SK-N-SH (cell line): ENCODE measurements at places on chromosomes 1 and 21. TPM values are rescaled to one million over a fixed set of nuclear protein-coding genes. Genes with fewer than 3 reads are reported as not detected.

GRCh38 chr21:44596068-44596725 is 3.9 kb upstream of the KRTAP10-6 start:
- H3K4me1 ChIP-seq: peaks cover 2% of the 10 kb centered on the region; the same call in 1 of the 2 replicates
- H3K4me3 ChIP-seq: no peak overlapping the region
- no peaks in the 10 kb centered on the region for H3K36me3 ChIP-seq
- no peak for DNase-seq

DNA sequence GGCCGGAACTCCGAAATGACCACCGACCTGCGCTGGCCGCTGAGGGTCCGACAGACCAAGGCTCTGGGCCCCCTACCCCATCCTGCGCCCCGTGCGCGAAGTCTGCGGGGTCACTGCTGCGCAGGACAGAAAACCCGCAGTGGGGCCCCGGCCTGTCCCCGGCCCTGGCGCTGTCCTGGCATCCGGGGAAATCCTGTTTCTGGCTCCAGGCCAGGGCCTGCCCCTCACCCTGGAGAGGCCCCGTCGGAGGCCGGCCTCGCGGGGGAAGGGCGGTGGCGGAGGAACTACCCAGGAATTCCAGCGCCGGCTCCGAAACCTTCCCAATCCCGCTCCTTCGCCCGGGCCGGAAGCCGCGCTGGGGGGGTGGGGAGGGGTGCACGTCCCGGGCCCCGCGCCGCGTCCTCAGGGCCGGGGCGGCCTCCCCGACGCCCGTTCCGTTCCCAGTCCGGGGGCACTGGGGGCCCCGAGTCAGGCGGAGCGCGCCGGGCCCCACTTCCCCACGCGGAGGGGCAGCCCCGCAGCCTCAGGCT is 77.0 kb downstream of the MORN1 start:
- no peaks in the 10 kb centered on the region; the same call in 1 of the 2 replicates for H3K36me3 ChIP-seq
- H3K4me3 ChIP-seq: peak overlapping the region; percentile 50
- no peaks in the 10 kb centered on the region for H3K27me3 ChIP-seq

The COL8A2 gene
- polyA plus RNA-seq: 2.6 and 3.1 TPM in 2 replicates

- no peak overlapping the region for H3K4me3 ChIP-seq
- H3K27ac ChIP-seq: no peak overlapping the region
- no peaks in the 10 kb centered on the region for H3K4me1 ChIP-seq
- peaks cover 9% of the 10 kb centered on the region for H3K27me3 ChIP-seq
- H3K36me3 ChIP-seq: no peaks in the 10 kb centered on the region
- DNase-seq: no peak
These were observed 32.6 kb downstream of the HSD3B2 start for GRCh38 chr1:119447344-119448126.

DNA sequence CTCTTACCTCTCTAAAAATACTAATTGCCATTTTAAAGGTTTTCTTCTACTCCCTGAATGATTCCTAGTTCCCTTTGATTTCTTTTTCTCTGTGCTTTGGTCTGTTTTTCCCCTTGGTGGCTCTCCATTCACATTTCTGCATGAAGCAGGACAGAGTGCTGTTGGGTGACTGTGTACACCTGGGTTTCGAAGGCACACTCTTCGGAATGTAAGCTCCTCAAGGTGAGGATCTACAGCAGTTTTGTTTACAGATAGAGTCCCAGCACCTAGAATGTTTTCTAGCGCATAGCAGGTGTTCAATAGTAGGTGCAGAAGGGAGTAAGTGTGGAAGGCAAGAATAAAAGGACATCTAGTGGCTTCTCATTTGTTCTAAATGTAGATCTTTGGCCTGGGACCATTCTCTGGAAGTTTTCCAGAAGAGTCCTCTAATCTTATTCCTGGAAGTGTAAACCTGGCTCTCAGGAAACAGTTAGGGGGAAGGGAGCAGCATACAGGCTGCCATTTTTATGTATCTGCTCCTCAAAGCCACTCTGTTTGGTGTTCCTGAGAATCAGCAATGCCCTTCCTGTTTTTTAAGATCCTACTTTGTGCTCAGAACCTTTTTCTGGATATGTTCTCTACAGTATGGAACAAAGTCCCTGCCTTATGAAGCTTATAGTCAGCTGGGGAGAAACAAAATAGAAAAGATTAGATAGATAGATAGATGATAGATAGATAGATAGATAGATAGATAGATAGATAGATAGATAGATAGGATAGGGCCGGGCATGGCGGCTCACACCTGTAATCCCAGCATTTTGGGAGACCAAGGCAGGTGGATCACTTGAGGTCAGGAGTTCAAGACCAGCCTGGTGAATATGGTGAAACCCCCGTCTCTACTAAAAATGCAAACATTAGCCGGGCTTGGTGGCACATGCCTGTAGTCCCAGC is 22.8 kb upstream of the EFNA1 start:
- H3K4me1 ChIP-seq: no peaks in the 10 kb centered on the region
- H3K27ac ChIP-seq: no peak overlapping the region
- DNase-seq: no peak
- no peak overlapping the region for H3K4me3 ChIP-seq
- H3K36me3 ChIP-seq: no peaks in the 10 kb centered on the region

The LRRIQ3 gene
- 0.56 and 0.70 TPM in 2 replicates for polyA plus RNA-seq

The TLR5 gene
- polyA plus RNA-seq: 0.02 TPM in 1 of 2 replicates, not detected in the other

GRCh38 chr1:156816561-156817328 is at the start of gene SH2D2A:
SH2D2A (minus strand) TSS chr1:156816848; CDS start chr1:156816708, 140 bp downstream.
- H3K4me3 ChIP-seq: no peak within 1 kb of the TSS
- peaks cover 15% of the 10 kb centered on the region for H3K4me1 ChIP-seq
- no peaks in the 10 kb centered on the region for H3K27me3 ChIP-seq
- H3K27ac ChIP-seq: peak within 1 kb of the TSS; percentile 61

- H3K27ac ChIP-seq: peak within 1 kb of the TSS; percentile 68; the same call in 1 of the 2 replicates
- H3K36me3 ChIP-seq: 0 out of 2 replicates have a peak, but pooled peaks cover 2% of the 10 kb centered on the region
- peak; percentile 99 for DNase-seq
- H3K27me3 ChIP-seq: no peaks in the 10 kb centered on the region
- peak within 1 kb of the TSS; percentile 85 for H3K4me3 ChIP-seq
These were observed at the start of gene DNAJC11 for GRCh38 chr1:6701437-6702153. DNAJC11 (minus strand) TSS chr1:6701816; CDS start chr1:6701800, 16 bp downstream.

The KIF21B gene
- polyA plus RNA-seq: 0.24 and 0.26 TPM in 2 replicates

The TSPEAR gene
- polyA plus RNA-seq: 0.03 and 0.08 TPM in 2 replicates

DNA sequence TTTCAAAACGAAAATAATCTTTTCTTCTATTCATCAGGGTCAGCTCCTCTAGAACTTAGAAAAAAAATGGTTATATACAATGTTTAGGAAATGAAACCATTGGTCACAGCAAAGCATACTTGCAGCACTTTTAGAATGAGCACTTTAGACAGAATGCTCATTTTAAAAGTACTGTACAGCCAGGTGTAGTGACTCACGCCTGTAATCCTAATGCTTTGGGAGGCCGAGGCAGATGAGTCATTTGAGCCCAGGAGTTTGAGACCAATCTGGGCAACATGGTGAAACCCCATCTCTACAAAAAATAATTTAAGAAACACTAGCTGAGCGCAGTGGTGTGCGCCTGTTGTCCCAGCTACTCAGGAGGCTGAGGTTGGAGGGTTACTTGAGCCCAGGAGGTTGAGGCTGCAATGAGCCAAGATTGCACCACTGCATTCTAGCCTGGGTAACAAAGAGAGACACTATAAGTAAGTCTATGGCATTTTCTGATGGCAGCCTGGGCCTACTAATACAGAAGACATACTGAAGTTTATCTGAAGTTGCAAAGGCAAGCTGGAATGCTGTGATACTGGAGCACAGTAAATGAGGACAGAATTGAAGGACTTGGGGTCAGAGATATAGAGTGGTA is 48.9 kb upstream of the ZNF326 start:
- no peak overlapping the region for H3K27ac ChIP-seq
- H3K36me3 ChIP-seq: no peaks in the 10 kb centered on the region
- DNase-seq: no peak
- no peak overlapping the region for H3K4me3 ChIP-seq

DNA sequence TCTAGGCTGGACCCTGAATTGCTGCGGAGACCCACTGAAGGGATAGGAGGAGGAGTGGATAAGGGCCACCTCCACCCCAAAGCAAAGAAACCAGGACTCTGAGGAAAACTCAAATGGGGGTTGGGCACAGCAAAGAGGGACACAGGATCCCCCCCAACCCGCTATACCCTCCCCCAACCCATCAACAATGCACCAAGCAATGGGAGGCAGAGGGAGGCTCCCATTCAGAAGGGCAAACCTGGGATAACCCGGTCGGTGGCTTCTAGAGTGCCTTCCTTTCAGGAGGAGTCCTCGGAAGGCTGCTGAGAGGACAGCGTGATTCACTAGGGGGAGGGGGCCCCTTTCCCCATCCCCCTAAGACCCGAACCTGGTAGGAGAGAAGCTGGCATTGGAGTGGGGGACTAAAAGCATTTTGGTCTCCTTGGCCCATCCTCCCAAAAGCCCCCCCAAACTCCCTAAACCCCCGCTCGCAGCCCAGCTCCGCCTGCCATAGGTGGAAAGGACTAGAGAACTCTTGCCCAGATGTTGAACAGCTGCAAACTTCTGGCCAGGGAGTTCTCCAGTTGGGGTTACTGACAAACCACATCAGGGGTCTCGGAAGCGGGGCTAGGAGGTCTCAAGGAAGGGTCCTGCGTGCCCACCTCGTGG is 1.3 kb downstream of the MEF2D start:
- peak overlapping the region; percentile 89 for H3K4me3 ChIP-seq
- H3K36me3 ChIP-seq: peaks cover 6% of the 10 kb centered on the region
- no peak overlapping the region; the same call in 1 of the 2 replicates for H3K27ac ChIP-seq
- no peaks in the 10 kb centered on the region for H3K27me3 ChIP-seq
- DNase-seq: no peak
- H3K4me1 ChIP-seq: peaks cover 47% of the 10 kb centered on the region

The LCE3E gene
- polyA plus RNA-seq: not detected in 2 replicates

DNA sequence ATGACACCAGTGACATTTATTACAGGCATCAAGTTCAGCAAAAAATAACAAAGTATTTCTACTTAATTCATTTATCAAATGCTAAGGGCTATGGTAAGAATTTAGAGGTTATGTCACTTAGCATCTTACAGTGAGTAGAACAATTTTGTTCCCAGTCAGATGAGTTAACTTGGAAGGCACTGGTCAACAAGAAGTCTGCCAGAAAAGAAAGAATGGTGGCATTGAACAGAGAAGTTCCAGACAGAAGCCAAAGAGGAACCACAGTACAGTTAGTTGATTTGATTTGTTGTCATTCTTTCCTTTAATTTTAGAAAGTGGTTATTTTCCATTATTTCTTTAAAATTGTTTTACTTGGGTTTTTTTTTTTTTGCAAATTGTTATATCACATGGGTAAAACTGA is 232.2 kb upstream of the PKN2 start:
- H3K27me3 ChIP-seq: no peaks in the 10 kb centered on the region; the same call in 1 of the 2 replicates
- H3K4me1 ChIP-seq: no peaks in the 10 kb centered on the region
- no peak for DNase-seq
- H3K27ac ChIP-seq: no peak overlapping the region
- H3K4me3 ChIP-seq: no peak overlapping the region
- no peaks in the 10 kb centered on the region for H3K36me3 ChIP-seq

- H3K27ac ChIP-seq: no peak overlapping the region
- H3K27me3 ChIP-seq: no peaks in the 10 kb centered on the region
- DNase-seq: no peak
- no peak overlapping the region for H3K4me3 ChIP-seq
- no peaks in the 10 kb centered on the region; the same call in 1 of the 2 replicates for H3K4me1 ChIP-seq
These were observed 27.2 kb upstream of the SHISA4 start for GRCh38 chr1:201861448-201861847.

The PROK1 gene
- not detected in 2 replicates for polyA plus RNA-seq

The C1orf141 gene
- not detected in 2 replicates for polyA plus RNA-seq

- no peaks in the 10 kb centered on the region for H3K36me3 ChIP-seq
- no peak overlapping the region for H3K4me3 ChIP-seq
- peaks cover 83% of the 10 kb centered on the region for H3K4me1 ChIP-seq
- H3K27me3 ChIP-seq: no peaks in the 10 kb centered on the region
- DNase-seq: no peak
These were observed 215.5 kb upstream of the VAMP3 start for GRCh38 chr1:7555391-7556185.

DNA sequence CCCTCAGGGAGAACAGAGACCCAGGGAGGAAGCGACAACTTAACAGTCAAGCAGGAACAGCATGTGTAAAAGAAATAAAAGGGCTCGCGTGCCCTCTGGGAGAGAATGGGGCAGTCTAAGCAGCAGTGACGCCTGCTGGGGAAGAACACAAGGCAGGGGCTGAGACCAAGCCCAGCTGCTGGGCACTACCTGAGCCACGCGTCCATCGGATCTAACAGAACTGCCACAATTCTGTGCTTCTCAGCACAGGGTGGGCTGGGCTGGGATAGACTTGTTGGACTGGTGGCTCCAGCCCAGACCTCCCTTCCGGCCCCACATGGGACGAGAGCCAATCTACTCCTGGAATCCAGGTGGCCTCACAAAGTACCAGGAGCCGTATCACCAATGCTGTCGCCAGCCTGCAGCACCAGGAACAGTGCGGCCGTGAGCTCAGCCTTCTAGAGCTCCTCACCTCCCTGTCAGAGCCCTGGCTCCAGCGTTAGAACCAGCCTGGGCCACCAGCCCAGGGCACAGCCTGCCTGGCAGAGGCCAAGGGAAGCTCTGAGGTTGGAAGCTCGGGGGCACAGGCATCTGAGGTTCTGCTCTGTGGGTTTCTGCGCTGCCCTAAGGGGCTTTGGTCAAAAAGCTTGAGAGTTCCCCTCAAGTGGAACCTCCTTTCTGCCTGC is 7.4 kb downstream of the LRRC47 start:
- no peaks in the 10 kb centered on the region for H3K27me3 ChIP-seq
- no peak for DNase-seq
- no peaks in the 10 kb centered on the region for H3K4me1 ChIP-seq
- no peak overlapping the region for H3K27ac ChIP-seq

The SMAP2 gene
- 11.2 and 12.7 TPM in 2 replicates for polyA plus RNA-seq

GRCh38 chr1:231211005-231211857 is 29.8 kb upstream of the GNPAT start:
- no peaks in the 10 kb centered on the region for H3K4me1 ChIP-seq
- no peak overlapping the region for H3K27ac ChIP-seq
- peak overlapping the region; percentile 90 for H3K4me3 ChIP-seq
- peaks cover 5% of the 10 kb centered on the region; the same call in 1 of the 2 replicates for H3K27me3 ChIP-seq
- H3K36me3 ChIP-seq: no peaks in the 10 kb centered on the region

GRCh38 chr1:40621821-40622450 is 43.5 kb downstream of the RIMS3 start:
- H3K4me3 ChIP-seq: no peak overlapping the region
- no peak overlapping the region for H3K27ac ChIP-seq
- peaks cover 4% of the 10 kb centered on the region; the same call in 1 of the 2 replicates for H3K4me1 ChIP-seq
- no peak for DNase-seq

- DNase-seq: no peak
- no peaks in the 10 kb centered on the region for H3K4me1 ChIP-seq
- no peaks in the 10 kb centered on the region for H3K27me3 ChIP-seq
- no peaks in the 10 kb centered on the region for H3K36me3 ChIP-seq
These were observed 265.9 kb upstream of the RUNX1 start for GRCh38 chr21:35314857-35315582.

The DRAXIN gene
- 0.57 and 0.97 TPM in 2 replicates for polyA plus RNA-seq

DNA sequence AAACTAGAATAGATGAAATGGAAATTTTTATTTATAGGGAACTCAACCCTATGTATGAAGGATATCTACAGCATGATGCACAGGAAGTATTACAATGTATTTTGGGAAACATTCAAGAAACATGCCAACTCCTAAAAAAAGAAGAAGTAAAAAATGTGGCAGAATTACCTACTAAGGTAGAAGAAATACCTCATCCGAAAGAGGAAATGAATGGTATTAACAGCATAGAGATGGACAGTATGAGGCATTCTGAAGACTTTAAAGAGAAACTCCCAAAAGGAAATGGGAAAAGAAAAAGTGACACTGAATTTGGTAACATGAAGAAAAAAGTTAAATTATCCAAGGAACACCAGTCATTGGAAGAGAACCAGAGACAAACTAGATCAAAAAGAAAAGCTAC is 7.9 kb downstream of the USP1 start:
- no peaks in the 10 kb centered on the region for H3K27me3 ChIP-seq
- H3K4me1 ChIP-seq: peaks cover 8% of the 10 kb centered on the region; the same call in 1 of the 2 replicates
- peaks cover 62% of the 10 kb centered on the region for H3K36me3 ChIP-seq
- no peak for DNase-seq
